ENCODE measurements at places on chromosomes 4 and X. TPM values are rescaled to one million over a fixed set of nuclear protein-coding genes. Genes with fewer than 3 reads are reported as not detected.
A peak's percentile ranks its signal among the peaks of the same experiment; 100 is the strongest.

SPANXB1 gene
- total RNA-seq, result not detected

GRCh38 chr4:61752617-61753016 lies 552.5 kb downstream of the ADGRL3 start:
- no peak for DNase-seq

RIPPLY1 gene
- total RNA-seq, result not detected

GEMIN8 gene
- 7.6 TPM for total RNA-seq

DNA sequence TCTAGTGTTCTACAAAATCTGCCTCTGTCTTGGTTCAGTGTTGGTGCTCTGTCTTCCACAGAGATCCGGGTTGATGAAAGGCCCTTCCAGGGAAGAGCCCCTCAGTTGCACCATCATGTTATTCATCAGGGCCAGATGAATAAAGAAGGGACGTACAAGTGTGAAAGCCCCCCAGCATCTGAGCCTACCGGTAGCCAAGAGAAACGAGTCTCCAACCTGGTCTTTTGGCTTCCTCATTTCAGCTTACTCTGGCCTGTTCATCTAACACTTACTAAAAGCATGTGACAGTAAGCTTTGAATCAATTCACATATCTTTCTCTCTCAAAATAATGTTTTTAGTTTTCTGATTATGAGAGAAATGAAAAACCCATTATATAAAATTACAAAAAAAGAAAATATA lies 19.2 kb downstream of the MEPE start:
- DNase-seq, result no peak

- no peak for DNase-seq
Observed at GRCh38 chr4:98433691-98434090, 172.5 kb downstream of the RAP1GDS1 start.

DNA sequence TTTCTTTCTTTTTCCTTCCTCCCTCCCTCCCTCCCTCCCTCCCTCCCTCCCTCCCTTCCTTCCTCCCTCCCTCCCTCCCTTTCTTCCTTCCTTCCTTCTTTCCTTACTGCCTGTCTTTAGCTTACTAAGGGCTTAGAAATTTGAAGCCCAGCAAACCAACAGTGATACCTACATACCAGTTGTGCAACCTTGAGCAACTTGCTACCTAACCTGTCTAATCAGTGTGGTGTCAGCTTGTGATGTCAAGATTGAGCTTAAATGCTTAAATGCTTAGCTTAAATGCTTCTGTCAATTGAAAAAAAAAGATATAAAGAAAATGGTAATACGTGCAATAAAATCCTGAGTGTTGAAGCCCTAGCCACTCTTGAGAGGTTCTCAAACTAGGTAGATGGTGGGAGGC lies 728.6 kb downstream of the TRIML1 start:
- no peak for DNase-seq

GRCh38 chr4:153148791-153149190 lies 55.5 kb upstream of the TRIM2 start:
- DNase-seq, result no peak

CSAG3 gene
- not detected for total RNA-seq

GRCh38 chr4:185352741-185353140 lies 43.0 kb downstream of the LRP2BP start:
- DNase-seq, result no peak

KIT gene
- 1.6 TPM for total RNA-seq

DNA sequence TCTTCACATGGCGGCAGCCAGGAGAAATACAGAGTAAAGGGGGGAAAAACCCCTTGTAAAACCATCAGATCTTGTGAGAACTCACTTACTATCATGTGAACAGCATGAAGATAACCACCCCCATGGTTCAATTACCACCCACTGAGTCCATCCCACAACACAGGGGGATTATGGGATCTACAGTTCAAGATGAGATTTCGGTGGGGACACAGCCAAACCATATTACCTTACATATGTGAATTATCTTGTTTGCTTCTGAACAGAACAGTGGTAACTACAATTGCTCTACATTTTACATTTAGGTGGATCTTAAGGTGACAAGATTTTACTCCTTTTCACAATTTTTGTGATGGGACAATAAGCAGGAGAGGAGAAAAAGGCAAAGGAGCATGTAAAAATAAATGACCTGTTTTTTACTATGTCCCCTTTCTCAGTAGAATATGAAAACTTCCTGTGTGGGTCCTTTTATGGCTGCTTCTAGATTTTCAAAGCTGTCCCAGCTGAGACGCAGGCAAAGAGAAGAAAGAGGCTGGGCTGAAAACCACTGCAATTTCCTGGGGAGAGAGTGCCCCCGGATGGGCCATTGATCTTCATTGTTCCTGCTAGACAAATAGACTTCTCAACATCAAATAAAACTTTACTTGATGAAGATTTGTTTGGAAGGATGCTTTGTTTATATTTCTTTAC lies 45.9 kb upstream of the PGM2 start:
- DNase-seq, result peak; percentile 49

FGFR3 gene
- total RNA-seq, result 2.9 TPM

DNA sequence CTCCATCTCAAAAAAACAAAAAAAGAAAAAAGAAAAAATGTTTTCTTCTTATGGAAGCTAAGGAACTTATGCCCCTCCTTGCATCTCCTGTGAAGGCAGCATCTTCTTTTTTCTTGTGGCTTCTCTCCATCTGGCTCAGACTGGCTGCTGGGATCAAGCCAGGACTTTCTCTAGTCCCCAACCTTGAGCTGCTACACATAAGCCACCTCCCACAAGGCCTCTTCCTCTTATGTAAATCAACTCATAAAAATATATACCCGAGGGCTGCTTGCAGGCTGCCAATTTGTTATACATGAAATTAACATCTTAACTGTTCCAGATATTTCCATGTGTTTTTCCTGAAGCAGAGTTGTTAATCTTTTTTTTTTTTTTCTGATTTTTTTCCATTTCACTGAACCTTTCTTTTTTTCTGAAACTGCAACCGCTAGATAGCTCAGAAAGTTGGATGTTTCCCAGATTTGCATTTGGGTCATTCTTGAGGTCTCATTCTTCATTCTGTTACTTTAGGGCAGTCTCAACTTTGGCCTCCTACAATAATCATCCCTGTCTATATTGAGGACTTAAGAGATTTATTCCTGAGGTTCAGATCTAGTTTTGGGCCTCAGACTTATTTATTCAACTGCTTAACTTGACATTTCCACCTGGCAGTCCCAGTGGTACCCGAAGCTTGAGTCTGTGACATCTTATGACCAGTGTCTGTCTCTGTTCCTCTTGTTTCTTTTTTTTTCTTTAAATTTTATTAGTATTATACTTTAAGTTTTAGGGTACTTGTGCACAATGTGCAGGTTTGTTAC lies 10.3 kb downstream of the SNX25 start:
- DNase-seq, result no peak

CD40LG gene
- total RNA-seq, result not detected

DNA sequence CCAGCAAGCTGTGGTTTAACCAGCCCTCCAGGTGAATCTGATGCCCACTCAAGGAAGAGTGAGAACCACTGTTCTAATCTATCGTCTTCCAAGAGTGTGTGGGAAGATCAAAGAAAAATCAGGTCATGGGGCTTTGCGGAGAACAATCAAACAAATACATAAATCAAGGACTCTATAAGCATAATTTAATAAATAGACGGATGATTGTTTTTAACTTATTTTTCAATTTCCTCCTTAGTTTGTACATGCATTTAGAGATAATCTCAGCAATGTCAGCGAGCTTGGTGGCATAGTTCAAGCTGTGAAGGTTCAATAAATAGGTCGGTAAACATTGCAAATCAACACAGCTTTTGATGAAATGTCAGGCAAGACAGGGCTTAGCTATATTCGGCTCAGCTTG lies 84.9 kb downstream of the DMD start:
- DNase-seq, result no peak

GRCh38 chr4:139540161-139540560 lies 15.9 kb downstream of the SETD7 start:
- no peak for DNase-seq

GRCh38 chr4:64001229-64001898 lies 407.9 kb downstream of the TECRL start:
- no peak for DNase-seq

- DNase-seq, result no peak
Observed at GRCh38 chr4:155592179-155592937, 74.3 kb upstream of the GUCY1A1 start.

NSG1 gene
- total RNA-seq, result 6.8 TPM

GRCh38 chr4:110898290-110898689 lies 275.4 kb upstream of the PITX2 start:
- no peak for DNase-seq

- no peak for DNase-seq
Observed at GRCh38 chrX:794311-794710, 163.7 kb downstream of the SHOX start.

DNA sequence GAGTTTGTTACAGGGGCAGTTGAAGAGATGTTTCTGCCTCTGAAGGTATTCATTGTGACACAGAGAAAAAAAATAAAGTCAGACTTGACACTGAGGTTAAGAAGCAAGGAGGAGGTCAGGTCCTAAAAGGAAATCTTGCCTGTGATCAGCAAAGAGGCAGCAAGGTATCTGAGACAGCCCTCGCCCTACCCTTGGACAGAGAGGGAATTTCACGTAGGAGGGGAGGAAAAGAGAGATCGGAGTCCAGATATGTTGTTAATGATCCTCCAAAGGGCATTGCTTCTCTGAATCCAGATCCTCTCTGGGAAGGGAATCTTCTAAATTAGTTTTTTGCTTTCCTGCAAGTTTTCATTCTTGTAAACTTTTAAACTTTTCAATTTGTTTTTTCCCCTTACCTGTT lies 15.3 kb upstream of the PRR27 start:
- DNase-seq, result no peak

ARX gene
- total RNA-seq, result not detected

DNA sequence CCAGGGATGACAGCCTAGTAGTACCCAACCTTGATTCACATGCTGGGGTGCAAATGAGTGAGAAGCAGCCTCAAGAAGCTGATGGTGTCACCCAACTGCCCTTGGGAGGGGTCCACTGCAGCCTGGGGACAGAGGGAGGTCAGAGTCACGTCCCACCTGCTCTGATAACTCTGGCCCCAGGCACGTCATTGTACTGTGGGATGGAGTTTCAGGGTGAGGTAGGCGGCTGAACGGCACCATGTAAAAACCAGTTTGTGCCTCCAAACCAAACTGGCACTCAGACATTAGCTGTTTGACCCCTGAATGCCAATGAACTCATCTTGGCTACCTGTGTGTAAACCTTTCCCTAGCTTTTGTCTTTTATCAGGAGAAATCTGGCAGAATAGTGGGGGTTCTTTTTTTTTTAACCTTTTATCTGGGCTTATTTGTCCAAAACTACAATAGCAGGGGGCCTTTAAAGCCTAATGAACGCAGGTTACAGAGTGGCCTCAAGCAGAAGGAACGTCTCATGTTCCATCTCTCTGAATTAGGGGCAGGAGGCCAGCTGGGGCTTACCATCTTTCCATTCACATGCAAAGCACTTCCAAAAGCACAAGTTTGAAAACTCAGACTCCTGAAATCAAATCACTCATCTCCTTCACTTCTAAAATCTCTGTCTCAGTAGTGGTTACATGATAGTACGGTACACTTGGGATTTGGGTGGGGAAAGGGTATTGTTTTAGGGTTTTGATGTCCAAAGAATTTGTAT lies 89.4 kb downstream of the IRF2 start:
- no peak for DNase-seq

STPG2 gene
- 0.22 TPM for total RNA-seq

GRCh38 chr4:10098780-10099160 lies 17.8 kb downstream of the WDR1 start:
- no peak for DNase-seq

ARHGAP6 gene
- total RNA-seq, result 2.7 TPM

CXCL6 gene
- not detected for total RNA-seq

ARHGEF38 gene
- not detected for total RNA-seq

- no peak for DNase-seq
Observed at GRCh38 chrX:44085209-44085608, 112.0 kb upstream of the NDP start.

DNA sequence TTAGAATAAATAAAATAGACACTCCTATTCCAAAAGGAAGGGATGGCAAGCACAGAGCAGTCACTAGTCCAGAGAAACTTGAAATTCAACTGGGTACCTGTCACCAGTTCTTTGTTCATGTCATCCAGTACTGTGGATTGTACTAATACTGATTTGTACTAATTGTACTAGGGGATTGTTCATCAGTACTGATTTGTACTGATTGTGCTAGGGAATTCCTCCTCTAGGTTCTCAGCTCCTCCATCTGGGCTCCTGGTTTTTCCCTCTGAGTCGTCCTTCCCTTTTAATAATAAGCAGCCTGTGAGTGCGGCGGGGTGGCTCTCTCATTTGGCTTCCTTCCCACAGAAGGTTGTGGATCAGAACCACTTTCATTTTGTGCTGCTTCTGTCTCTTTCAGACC lies 31.0 kb upstream of the SOD3 start:
- DNase-seq, result no peak

ARMCX1 gene
- 29.8 TPM for total RNA-seq

GRCh38 chr4:7424553-7425111 lies 10.1 kb downstream of the PSAPL1 start:
- DNase-seq, result peak; percentile 20

DUSP9 gene
- total RNA-seq, result not detected

MUC7 gene
- not detected for total RNA-seq

- DNase-seq, result no peak
Observed at GRCh38 chr4:531076-531475, 32.1 kb downstream of the PIGG start.

SHROOM2 gene
- 0.70 TPM for total RNA-seq

- no peak for DNase-seq
Observed at GRCh38 chr4:165198329-165198728, 9.0 kb upstream of the KLHL2 start.

- peak; percentile 23 for DNase-seq
Observed at GRCh38 chr4:3338976-3339531, 46.2 kb downstream of the RGS12 start.

- no peak for DNase-seq
Observed at GRCh38 chrX:7545564-7545963, 297.4 kb upstream of the VCX start.

- DNase-seq, result no peak
Observed at GRCh38 chrX:17441965-17442364, 67.0 kb downstream of the NHS start.

- DNase-seq, result peak; percentile 33
Observed at GRCh38 chrX:141341341-141341740, 99.0 kb upstream of the SPANXC start.

COL4A5 gene
- total RNA-seq, result 6.3 TPM

- DNase-seq, result no peak
Observed at GRCh38 chrX:57227691-57228090, 58.8 kb upstream of the FAAH2 start.

GRCh38 chr4:153393397-153393796 lies 48.9 kb downstream of the MND1 start:
- DNase-seq, result no peak

- no peak for DNase-seq
Observed at GRCh38 chr4:153409412-153409811, 56.7 kb upstream of the TMEM131L start.

- DNase-seq, result no peak
Observed at GRCh38 chr4:124414276-124415040, 298.1 kb downstream of the ANKRD50 start.
